IMR-90 (cell line): ENCODE measurements at places on chromosomes 5 and 9.

- DNase-seq: peak; percentile 72
These were observed 132.9 kb upstream of the CHD1 start for GRCh38 chr5:99061711-99062110.

- DNase-seq: no peak
These were observed 77.3 kb downstream of the PAM start for GRCh38 chr5:102832445-102832844.

DNA sequence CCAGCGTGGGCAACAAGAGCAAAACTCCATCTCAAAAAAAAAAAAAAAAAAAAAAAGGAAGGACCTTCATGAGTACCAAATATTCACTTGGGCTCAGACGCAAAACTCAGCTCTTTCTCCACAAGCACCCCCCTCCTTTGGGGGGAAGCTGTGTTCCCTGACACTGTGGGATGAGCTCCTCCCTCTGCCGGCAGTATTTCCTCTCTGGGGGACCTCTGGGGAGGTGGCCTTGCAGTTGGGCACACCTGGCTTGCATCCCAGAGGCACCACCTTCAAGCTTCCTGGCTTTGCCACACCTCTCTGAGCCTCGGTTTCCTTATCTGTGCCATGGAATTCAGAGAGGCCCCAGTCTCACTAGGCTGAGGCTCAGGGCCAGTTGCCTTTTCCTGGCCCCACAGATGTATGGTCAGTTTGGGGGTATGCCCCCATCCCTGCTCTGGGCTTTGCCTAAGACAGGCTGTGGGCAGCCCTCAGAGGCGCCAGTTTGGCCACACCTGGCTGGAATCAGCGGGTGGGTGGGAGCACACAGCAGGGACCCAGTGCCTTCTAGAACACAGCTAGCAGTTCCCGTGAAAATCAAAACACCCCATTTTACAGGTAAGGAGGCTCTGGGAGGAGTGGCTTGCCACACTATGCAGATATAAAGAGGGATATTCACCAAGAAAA, 157.5 kb upstream of the IER5L start:
- no peak for DNase-seq

- no peak for DNase-seq
These were observed 16.6 kb downstream of the DMRTA1 start for GRCh38 chr9:22463205-22463604.

DNA sequence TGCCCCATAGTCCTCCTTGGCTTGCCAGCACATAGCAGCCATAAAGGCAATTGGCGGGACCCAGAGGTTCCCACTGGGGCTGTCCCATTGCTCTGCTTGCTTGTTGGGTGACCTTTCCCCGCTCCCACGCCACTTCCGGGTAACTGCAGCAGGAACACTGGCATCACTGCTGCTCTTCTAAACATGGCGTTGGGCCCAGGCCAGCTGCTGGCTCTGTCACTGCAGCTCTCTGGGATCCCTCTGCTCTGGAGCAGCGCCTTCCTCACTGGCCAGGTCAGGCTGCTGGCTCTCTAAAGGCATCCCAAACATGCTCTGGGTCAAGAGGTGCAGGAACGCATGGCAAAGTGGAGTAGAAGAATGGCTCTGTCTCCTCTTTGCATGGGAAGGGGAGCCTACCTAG, 92.9 kb downstream of the DRD1 start:
- DNase-seq: no peak

- DNase-seq: peak; percentile 81
These were observed 87.9 kb upstream of the TRIO start for GRCh38 chr5:14054965-14055963.

DNA sequence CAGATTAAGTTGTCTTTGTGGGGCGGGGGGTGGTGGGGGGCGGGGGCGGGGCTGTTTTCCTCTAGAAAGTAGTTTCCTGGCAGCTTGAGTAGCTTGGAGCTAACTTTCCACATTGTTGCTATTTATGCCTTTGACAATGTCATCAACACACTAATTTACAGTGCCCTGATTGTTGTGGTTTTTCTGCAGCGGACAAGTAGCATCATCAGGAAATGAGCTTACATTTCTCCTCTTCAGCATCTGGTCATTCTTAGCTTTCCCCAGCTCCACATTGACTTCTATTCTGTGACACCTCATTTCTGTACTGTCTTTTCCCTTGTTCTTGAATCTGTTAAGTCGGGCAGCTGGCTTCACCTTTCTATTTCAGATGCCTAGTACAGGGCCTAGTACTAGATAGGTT, 112.3 kb upstream of the RAD23B start:
- DNase-seq: no peak

DNA sequence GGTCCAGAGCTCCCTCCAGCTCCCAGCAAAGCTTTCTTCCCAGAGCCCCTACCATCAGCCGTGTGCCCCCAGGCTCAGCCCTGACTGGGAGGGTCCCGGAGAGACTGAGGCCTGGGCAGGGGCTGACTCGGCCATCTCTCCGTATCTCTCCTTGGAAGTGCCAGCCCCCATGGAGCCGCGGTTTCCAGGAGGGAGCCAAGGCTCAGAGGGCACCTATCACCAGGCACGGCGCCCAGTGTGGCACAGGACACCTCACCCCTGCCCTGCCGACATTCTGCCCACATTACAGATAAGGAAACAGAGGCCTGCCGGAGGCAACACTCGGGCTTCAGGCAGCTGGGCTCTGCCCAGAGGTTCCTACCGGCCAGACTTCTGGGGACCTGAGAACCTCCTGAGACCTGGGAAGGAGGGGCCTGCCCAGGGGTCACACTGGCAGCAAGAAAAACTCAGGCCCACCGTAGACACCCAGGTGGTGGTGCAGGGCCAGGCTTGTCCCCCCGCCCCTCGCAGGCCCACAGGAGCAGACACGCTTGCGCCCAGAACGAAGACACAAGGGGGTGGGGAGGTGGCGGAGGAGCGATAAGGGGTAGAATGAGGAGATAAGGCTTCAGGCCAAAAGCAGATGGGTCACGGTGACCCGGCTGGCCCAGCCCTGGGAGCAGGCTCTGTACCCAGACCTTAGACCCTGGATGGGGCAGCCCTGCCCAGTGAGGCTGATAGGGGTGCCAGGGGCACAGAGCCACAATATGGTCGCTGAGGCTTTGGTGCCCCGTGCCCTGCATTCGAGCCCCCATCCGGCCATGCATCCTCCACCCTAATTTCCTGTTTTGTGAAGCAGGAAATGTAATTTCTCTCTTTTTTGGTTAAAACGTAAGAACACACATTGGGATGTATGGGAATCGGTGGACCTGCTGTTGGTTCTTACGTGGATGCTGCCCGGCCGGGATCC, 11.8 kb downstream of the NR5A1 start:
- DNase-seq: no peak
